ENCODE measurements at places on chromosomes 11 and 22. TPM values are rescaled to one million over a fixed set of nuclear protein-coding genes. Genes with fewer than 3 reads are reported as not detected.

CD3E gene
- total RNA-seq: 515 TPM

GSTT2 gene
- not detected for total RNA-seq

NAALADL1 gene
- total RNA-seq: 7.1 TPM

GRCh38 chr11:45538939-45539338 lies 126.5 kb downstream of the CHST1 start:
- DNase-seq: no peak

- DNase-seq: no peak
These were observed 1072.0 kb downstream of the LRRC4C start for GRCh38 chr11:40387240-40387980.
